ENCODE measurements at places on chromosomes 2 and 18. TPM values are rescaled to one million over a fixed set of nuclear protein-coding genes. Genes with fewer than 3 reads are reported as not detected.

Gene IL36B
- not detected for total RNA-seq

Gene IL37
- not detected for total RNA-seq

Gene REG3G
- not detected for total RNA-seq

Gene COL5A2
- total RNA-seq, result 57.3 TPM

Gene VAMP8
- total RNA-seq, result not detected

Gene DQX1
- total RNA-seq, result not detected

DNA sequence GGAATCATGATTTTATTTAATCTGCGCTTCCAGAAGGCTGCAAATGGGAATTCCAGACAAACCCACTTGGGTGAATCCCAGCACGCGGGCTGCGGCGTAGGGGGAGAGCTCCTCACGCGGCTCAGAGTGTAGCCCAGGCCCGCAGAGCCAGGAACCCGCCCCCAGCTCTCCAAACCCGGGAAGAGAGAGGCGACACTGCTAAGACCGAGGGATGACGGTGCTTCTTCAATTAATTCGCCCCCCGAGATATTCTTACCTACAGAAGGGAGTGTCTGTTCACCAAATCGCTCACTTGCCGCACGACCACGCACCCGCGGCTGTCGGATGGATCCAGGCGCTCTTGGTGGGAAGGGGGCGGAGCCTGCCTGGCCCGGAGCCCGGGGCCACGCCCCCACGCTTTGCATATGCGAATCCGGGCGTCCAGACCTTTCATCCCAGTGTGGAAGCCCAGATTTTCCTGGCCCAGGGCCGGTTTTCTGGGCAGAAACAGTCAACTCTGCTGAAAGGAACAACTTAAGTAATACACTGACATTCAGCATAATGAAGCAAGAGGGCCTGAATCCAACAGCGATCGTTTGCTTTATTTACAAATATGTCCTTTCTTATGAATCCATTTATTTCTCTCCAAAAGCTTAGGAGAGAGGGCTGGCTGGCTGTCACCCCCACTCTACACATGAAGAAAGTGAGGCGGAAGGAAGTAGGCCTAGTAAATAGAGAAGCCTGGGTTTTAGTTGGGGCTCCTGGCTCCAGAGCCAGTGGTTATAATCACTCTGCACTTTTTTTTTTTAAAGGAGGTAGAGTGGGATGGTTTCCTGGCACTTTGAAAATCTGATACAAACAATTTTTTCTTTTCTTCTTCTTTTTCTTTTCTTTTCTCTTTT is at the start of gene SLC19A3:
Gene SLC19A3 (minus strand): TSS at position 342 of the 881 bp plus-strand sequence. CDS start 15,710 bp downstream, outside the sequence.
- ATAC-seq, result peak; percentile 95

DNA sequence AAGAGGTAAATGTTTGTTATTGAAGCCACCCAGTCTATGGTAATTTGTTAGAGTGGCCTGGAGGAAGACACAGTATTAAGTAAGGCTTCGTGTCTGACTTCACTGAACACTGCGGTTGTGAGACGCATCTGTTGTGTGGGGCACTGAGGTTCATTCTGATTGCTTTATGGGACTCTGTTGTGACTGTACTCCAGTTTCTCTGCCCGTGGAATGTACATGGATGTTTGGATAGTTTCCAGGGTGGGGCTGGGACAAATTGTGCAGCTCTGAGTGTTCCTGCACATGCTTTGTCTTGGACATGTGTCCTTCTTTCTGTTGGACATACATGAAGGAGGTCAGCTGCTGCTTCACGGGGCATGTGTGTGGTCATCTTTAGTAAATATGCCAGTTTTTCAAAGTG is 58.6 kb downstream of the ODC1 start:
- ATAC-seq, result peak; percentile 17

- ATAC-seq, result no peak
These were observed 19.6 kb downstream of the TMEM17 start for GRCh38 chr2:62486439-62486765.

GRCh38 chr2:236026841-236027240 is 141.3 kb downstream of the GBX2 start:
- no peak for ATAC-seq

GRCh38 chr2:71849111-71849510 is 298.6 kb downstream of the CYP26B1 start:
- no peak for ATAC-seq

DNA sequence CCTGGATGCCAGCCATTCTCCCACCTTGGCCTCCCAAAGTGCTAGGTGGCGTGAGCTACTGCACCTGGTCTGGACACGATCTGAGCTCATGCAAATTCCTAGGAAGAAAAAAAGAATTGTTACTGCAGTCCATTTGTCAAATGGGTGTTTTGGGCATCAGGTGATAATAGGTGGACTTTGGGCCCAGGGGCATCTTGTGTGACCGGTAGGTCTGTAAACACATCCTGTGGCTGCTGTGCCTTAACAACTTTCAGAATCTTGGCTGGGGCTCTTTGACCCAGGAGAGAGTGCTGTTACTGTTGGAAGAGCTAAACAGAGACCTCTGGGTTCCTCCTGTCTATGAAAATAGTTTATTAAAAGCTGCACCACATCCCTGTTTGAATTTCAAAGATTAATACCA is 34.9 kb upstream of the TFCP2L1 start:
- ATAC-seq, result no peak

- ATAC-seq, result no peak
These were observed 10.1 kb downstream of the RPS27A start for GRCh38 chr2:55242617-55243016.

All from gastroesophageal sphincter (tissue), 4 donors.